CD8-positive, alpha-beta memory T cell (primary cell): ENCODE measurements at places on chromosomes 7 and 10. TPM values are rescaled to one million over a fixed set of nuclear protein-coding genes. Genes with fewer than 3 reads are reported as not detected.

DNA sequence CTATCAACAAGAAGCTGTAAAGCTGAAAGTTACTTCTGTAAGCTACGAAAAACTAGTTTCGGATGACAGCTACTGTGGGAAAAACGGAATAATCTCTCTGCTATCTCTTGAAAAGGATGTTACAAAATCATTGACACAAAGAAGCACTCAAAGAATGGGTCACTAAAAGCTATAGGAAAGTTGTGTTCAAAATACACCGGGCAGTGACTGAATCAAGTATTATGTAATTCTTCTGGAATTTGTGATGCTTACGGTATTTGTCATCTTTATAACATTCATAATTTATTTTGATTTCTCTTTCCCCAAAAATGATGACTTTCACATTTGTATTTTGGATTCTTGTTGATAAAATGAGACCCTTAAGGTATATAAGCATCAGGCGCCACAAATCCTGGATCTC, 112.1 kb upstream of the KLF6 start:
- peaks cover 29% of the 10 kb centered on the region for H3K4me1 ChIP-seq
- DNase-seq: no peak
- no peak overlapping the region for H3K27ac ChIP-seq
- H3K4me3 ChIP-seq: no peak overlapping the region
- no peaks in the 10 kb centered on the region for H3K36me3 ChIP-seq
- no peaks in the 10 kb centered on the region for H3K27me3 ChIP-seq

DNA sequence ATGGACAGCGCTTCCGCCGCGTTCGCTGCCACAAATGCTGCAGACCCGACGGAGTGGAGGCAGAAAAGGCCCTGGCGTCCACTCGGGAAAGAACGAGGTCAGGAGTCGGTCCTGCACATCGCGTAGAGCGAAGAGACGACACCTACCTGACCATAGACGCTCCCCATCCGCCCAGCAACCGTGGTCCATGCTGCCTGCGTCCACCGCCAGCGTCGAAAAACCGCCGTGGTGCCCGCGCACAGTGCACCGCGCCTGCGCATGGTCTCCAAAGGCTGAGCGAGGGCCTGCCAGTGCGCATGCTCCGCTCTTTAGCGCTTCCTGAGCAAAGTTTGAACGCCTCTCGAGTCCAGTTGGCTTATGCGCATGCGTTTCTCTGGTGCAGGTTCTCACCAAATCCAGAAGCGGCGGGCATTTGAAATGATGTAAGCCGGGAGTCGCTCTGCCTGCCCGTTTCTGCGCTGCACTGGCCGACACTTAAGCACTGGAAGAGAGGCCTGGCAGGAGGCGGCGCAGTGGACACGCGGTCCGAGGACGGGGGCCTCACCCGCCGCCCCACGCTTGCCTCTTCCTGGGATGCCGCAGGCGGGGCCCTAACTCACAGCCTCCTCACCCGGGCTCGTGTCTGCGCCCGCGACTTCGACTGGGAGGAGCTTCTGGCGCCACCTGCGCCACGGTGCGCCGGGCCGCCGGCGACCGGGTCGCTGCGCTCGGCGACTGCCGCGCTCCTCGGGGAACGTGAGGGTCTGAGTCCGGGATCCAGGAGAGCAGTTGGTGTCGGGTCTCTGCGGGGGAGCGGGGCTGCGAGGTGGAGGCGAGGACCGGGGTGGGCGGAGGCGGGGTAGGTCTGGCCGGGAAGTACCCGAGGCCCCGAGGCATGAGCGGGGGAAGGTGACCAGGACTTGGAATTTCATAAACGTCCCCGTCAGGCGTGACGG, at the start of gene FAM24B:
FAM24B (minus strand) TSS at position 243 of the 935 bp plus-strand sequence. CDS start 29,066 bp downstream, outside the sequence.
- peak; percentile 94 for DNase-seq
- peaks cover 35% of the 10 kb centered on the region for H3K4me1 ChIP-seq
- no peaks in the 10 kb centered on the region for H3K36me3 ChIP-seq
- H3K27ac ChIP-seq: peak within 1 kb of the TSS; percentile 64

Gene EFCAB10
- not detected for total RNA-seq

DNA sequence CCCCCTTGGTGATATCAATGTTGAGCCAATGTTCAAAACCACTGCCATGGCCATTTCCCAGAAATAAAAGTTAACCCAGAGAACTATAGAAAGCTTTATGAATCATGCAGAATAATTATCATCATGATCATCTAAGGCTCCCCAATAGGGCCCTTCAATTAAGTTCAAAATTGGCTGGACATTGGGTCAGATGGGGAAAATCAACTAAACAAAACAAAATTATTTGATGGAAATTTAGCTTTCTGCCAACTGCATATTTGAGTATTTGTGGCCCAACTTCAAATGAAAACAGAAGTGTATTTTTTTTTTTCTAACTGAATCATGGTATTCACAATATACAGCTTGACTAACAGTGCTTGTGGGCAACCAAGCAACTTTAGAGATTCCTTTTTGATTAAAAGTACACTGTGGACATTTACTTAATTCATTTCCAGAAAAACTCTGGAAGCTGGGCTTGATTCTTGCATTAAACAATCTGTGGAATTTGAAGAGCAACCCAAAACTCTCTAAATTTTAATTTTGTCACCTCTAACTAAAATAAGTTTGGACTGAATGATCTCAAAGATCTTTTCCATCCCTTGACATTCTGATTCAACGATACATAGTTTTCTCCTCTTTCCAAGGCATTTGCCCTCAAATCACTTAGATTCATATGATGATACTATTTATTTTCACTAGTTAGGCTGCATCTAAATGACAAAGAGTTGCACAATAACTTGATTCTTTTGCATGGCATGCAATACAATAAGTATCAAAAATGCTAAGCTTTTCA, 203.2 kb downstream of the AHR start:
- H3K27ac ChIP-seq: no peak overlapping the region
- no peaks in the 10 kb centered on the region for H3K36me3 ChIP-seq
- no peaks in the 10 kb centered on the region for H3K4me1 ChIP-seq
- DNase-seq: no peak

Gene HKDC1
- 0.15 TPM for total RNA-seq

Gene TFPI2
- not detected for total RNA-seq

Gene AGBL3
- total RNA-seq: 2.5 TPM

Gene PLXDC2
- 0.38 TPM for total RNA-seq

Gene TEX36
- not detected for total RNA-seq
